Stimulated activated CD8-positive, alpha-beta memory T cell treated with anti-CD3 and anti-CD28 coated beads, Interleukin-2, amount 100 ng/mL, for 48 hours (primary cell): ENCODE measurements at places on chromosomes 5 and 9.

GRCh38 chr5:176985516-176985915, 21.1 kb downstream of the UIMC1 start:
- no peak for DNase-seq

DNA sequence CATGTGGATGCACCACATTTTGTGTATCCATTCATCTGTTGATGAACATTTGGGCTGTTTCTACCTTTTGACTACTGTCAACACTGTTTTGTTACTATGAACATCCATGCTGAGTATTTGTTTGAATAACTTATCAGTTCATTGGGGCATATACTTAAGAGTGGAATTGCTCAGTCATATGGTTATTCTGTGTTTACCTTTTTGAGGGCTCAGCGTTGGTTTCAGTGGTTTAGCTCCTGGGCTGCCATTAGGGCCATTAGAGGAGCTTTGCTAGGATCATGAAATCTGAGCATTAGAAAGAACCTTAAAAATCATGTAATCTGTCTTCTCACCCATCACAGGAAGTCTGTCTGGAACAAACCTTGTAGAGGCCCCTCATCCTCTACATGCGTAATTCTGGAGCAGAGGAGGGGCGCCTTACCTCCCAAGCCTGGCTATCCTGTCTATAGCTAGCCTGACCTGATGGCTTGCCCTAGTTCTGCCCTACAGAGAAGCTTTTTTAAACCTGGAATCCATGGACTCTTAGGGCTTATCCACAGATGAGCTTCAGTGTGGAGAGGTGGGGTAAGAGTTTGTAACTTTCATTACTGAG, 92.9 kb downstream of the PDZD2 start:
- no peak for DNase-seq

DNA sequence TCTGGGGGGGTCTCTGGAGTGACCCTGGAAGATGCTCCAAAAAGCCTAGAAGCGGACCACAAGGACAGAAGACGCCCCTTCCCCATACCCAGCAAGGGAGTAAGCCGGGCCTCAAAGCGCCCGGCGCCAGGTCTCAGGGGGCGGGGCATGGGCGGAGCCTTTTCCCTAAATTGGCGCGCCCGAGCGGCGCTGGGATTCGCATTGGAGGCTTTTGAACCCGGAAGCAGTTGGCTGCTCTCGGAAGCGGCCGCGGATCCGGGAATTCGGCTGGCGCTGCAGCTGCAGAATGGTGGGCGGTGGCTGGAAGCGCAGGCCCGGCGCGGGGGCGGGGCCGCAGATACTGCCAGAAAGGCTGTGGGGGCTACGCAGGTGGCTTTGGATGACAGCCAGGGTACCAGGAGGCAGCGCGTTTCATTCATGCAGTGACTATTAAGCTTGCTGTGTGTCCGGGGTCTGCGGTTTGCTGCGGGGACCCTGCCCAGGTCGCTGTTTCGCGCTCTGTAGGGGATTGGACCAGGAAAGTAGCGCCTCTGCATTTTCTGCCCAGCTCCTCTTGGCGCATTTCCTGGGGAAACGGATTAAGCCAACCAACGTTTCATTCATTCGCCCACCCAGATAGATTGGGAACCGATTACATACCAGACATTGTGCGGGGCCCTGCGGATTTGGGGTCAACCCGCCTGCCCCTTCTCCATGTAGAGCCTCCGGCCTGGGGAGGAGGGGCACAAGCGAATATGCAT, 83.0 kb upstream of the FREM1 start:
- peak; percentile 22 for DNase-seq

GRCh38 chr5:93320920-93321445, 260.0 kb downstream of the NR2F1-AS1 start:
- no peak for DNase-seq

DNA sequence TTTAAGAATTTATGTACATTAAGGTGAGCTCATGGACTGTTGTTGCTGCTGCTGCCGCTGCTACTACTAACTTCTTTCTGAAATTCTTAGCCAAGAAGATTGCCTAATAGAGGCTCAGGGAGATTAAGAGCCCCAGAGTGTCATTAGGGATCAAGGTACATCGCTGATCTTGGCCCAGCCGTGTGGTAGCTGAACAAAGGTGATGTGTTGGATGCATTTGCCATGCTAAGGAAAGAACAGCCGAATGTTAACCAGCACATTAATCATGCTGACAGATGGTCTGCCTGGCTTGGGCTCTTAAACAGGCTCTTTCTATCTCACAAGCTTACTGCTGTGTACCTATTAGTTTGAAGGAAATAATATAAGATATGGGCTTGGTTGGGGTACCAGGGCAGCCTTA, 137.1 kb downstream of the KCTD16 start:
- no peak for DNase-seq

GRCh38 chr5:88799938-88800535, 82.9 kb downstream of the MEF2C start:
- no peak for DNase-seq

DNA sequence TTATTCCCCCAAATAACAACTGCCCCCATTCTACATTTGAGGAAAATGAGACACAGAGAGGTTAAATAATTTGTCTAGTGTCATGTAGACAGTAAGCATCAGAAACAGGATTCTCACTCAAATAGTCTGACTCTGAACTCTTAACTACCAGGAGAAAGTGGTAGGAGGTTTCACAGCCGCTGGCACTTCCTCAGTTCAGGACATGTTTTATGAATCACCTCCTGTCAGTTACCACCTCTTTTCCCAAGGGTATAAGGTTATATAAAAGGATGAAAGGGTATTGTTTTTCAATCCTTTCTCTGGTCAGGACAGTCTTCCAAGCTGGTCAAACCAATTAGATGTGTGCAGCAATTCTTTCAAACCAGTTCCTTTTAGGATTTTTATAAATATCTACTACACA, 52.1 kb downstream of the TSSK1B start:
- DNase-seq: no peak

- DNase-seq: no peak
These were observed 45.1 kb upstream of the TRIO start for GRCh38 chr5:14097998-14098471.

GRCh38 chr9:134644725-134645606, 3.4 kb downstream of the COL5A1 start:
- DNase-seq: no peak

DNA sequence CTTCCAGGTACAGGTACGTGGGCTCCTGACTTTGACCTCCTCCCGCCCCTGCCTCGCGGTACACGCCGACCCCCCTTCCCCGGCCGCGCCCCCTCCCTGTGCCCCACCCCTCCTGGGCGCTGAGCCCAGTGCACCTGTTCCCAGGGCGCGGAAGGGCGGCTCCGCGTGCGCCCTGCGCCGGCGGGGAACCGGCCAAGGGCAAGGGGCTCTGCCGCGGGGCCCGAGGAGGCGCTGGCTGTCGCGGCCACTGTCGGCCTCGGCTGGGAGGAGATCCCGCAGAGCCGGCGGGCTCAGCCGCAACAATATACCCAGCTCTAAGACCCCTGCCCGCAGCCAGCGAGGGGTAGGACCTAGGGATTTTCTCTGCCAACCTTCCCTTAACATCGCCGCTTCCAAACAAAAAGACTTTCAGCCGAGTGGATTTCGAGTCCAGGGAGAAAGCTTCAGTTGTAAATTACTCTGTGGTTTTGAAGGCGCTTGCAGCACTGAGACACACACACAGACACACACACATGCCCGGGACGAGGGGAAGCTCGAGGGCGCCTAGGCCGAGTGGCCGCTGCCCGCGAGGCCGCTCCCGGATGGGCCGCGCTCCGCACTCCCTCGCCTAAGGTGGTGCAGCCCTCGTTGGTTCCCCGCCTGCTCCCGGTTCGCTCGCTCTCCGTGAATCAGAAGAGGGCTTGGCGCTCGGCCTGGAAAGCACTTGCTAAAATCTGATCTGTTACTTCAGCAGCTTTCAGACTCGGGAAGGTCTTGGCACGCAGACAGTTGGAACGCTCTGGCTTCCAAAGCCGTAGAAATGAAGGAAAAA, 1.2 kb downstream of the FGF18 start:
- no peak for DNase-seq

- no peak for DNase-seq
These were observed at the start of gene TOR4A for GRCh38 chr9:137277329-137278041. TSS of gene TOR4A (plus strand) at chr9:137277726. CDS start at chr9:137278690, 964 bp downstream.

- DNase-seq: no peak
These were observed 47.1 kb upstream of the RXRA start for GRCh38 chr9:134278974-134279640.

DNA sequence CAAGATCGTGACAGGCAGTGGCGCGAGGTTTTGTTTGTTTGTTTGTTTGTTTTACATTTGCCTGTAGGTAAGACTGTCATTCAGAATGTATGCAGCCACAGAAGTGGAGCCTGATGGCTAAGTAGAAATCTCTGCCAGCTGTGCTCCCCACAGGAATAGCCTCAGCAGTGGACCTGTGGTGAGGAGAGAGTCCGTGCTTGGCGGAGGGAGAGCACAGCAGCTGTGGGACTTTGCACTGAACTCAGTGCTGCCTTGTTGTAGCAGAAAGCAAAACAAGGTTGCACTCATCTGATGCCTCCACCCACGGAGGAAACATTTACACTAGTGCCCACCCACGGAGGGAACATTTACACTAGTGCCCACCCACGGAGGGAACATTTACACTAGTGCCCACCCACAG, 4.4 kb upstream of the ZNF782 start:
- DNase-seq: no peak

DNA sequence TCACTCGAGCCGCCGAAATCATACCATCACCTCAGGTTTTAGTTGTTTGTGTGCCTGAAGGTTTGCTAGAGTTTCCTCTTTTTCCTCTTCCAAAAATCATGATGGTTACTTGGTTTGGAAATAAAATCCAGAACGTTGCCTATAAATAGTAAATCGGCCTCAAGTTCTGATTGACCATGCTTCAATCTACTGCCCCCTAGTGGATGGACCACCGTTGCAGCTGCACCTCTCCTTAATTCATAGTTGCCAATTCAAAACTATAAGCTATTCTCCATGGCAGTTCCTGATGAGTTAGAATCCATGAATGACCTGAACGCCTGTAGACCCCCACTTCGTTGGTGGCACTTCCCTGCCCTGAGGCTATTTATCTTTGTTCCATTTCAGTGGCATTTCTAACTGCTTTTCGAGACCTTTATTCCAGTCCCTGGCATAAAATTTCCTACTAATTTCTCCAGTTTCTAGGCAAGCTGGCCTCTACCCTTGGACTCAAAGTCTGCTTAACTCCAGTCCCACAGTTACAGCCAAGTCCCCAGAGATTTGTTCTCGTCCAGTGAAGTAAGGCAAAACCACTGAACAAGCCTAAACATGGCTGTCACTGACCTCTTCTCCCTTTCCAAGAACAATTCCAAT, 422.6 kb downstream of the EFNA5 start:
- peak; percentile 23 for DNase-seq

- DNase-seq: no peak
These were observed 75.8 kb downstream of the F2RL2 start for GRCh38 chr5:76547242-76547890.

- DNase-seq: no peak
These were observed 946 bp downstream of the ADCY2 start for GRCh38 chr5:7396713-7397454.

- DNase-seq: no peak
These were observed 38.8 kb upstream of the COL5A1 start for GRCh38 chr9:134602547-134603362.

GRCh38 chr5:91264311-91265051, 118.6 kb downstream of the ARRDC3 start:
- DNase-seq: no peak

DNA sequence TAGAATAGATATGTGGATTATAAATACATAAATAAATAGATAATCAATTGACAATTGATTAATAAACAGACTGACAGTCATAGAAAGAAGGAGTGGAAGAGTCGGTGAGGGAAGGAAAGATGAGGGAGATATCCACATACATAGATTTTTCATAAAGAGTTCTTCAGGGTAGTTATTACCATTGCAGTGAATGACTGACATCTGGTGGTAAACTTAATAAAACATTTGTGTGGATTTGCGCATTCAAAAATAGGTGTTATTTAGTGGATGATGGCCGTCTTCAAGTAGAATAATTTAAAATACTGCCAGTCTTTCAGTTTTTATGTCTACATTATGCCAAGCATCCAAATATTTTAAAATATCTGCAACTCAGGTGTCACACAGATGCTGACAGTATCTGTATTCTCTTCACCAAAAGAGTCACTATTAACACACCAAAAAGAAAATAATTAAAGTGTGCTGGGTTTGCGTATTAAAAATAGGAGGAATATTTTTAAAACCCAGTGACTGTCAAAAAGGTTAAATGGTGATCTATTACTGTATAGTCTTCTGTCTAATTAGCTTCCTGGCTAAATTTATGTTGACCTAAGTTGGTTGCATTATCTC, 78.8 kb downstream of the GIN1 start:
- DNase-seq: no peak

DNA sequence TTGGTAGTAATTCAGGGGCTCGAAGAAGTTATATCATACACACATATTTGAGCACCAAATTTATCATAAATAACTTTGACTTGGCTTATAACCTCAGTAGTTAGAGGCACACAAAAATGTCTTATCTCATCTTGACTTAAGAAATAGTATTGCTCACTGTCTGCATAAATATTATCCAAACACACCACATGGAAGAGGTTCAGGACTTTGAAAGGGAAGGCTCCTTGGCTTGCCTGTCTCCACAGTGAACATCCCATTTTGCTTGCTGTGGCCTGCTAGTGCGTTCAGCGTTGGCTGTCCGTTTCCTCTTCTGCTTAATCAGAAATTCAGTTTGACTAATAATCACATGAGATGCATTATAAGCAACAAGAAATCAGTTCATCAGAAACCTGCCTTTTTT, 13.9 kb downstream of the GRXCR2 start:
- no peak for DNase-seq

DNA sequence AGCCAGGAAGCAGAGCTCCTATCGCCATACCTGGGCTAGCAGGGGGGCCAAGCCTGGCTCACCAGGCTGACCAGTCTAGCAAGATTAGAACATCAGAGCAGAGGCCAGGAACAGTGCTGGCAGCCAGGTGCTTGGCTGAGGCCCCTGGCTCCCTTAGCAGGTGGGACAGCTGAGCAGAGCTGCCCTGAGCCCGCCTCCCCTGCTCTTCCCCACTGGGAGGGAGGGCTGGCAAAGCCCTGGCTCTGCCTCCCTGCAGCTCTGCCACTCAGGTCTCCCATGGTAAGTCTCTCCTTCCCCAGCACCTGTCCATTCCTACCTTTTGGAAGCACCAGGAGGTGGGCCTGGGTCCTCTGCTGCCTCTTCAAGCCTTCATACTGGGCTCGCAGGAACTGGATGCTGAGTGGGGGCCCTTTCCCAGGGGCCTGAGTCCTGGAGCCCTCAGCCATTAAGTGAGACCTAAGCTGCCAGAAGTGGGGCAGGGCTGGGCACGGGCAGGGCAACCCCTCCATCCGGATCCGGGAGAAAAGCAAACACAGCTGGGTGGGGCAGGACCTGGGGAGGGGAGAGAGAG, 803 bp downstream of the C9orf152 start:
- DNase-seq: no peak

DNA sequence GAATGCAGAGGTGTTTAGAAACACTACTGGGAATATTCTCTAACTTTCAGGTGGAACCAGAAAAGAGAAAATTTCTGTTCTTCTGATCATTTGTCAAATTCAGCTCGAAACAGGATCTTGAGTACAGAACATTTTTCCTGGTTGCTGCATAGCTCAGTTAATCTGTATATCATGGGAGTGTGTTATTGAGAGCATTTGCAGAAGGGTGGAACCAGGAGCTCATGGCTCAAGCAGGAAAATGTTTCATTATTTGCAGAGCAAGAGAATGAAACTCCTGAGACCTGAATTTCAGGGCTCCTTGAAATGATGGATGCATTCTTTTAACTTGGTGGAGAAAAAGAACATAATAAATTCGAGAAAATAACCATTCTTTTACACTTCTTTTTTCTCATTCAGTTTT, 97.9 kb downstream of the AOPEP start:
- DNase-seq: no peak
